Activated naive CD4-positive, alpha-beta T cell treated with anti-CD3 and anti-CD28 coated beads, Interleukin-2, amount 10 ng/mL, durations not matched to agents 7 days and 5 days (primary cell): ENCODE measurements at places on chromosomes 3 and 15.

- DNase-seq: no peak
These were observed 880 bp upstream of the ARMC8 start for GRCh38 chr3:138186221-138186620.

GRCh38 chr3:195450731-195451229 is 8.0 kb upstream of the ACAP2 start:
- DNase-seq: no peak

DNA sequence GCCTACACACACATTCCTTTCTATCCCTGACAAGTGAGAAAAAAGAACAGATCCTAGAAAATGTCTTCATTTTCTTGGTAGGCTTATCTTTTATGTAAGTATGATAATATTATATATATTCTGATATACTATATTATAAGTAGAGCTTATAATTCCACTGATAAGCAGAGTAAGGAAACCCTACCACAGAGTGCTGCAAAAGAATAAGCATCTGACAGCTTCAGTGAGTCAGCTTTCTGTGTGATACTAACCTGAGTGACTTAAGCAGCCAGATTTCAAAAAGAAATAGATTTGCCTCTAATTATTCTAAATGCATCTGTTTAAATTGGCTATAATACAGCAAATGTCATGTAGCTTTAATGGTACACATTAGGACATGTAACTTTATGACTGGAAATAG is 656.0 kb downstream of the MCTP2 start:
- DNase-seq: no peak

DNA sequence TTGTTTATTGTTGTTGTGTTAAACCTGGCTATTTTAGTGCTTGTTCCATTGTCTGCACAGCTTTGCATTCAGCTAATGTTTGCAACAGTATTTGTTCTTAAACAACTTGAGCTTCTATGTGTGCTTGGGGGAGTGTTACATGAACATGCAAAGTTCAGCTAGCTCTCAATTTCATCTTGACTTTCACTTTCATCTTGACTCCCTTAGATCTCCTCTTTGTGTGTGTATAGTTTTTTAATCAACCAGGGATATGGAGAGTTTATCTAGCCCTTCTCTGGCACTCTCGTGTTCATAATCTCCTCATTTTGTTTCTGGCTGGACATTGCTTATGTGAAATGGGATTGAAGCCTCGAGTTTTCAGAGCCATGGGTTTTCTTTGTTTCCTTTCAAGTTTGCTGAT is 212.4 kb upstream of the ZBTB20 start:
- DNase-seq: no peak

DNA sequence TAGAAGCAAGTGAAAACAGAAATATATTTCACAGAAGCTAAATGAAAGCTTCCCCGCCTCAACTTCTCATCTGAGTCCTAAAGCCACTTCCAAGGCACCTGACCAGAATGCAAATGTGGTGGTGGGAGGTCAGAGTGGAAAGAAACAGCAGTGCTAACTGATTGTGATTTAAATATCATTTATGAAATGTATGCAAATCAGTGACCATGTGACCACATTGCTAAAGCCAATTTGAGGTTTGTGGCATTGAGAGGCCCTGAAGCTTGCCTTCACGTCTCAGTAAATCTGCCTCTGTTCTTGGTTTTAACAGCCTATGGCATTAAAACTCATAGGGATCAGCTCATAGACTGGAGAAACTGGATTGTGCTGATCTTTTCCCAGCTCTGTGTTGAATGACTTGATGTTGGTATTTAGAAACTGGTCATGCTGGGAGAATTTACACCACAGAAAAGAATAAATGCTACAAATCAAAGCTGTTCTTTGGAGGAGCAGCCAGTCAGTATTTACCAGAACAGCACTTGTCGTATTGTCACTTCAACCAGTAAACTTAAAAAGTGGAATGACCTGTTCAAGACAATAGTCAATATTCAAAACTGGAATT is 481.4 kb upstream of the ALCAM start:
- no peak for DNase-seq

- DNase-seq: no peak
These were observed 104.3 kb upstream of the FRMD4B start for GRCh38 chr3:69490235-69490634.

- no peak for DNase-seq
These were observed 3.1 kb upstream of the TRA2B start for GRCh38 chr3:185940951-185941350.

DNA sequence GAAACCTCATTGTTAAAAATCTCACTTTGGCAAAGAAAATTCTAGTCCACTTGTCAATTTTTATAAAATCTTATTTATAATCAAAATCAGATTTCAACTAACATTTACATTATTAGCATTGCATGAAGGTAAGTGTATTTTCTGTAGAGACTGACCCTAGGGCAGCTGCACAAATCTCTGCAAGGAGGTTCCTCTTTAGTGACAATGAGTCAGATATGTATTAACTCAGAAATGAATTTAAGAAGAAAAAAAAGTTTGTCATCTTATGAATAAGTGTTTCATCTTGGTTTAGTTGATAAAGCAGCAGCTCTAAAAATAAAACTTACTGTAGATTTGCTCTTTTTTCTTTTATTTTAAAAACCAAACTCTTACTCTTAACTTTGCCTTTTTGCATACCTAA is 9.0 kb upstream of the GNB4 start:
- DNase-seq: no peak

DNA sequence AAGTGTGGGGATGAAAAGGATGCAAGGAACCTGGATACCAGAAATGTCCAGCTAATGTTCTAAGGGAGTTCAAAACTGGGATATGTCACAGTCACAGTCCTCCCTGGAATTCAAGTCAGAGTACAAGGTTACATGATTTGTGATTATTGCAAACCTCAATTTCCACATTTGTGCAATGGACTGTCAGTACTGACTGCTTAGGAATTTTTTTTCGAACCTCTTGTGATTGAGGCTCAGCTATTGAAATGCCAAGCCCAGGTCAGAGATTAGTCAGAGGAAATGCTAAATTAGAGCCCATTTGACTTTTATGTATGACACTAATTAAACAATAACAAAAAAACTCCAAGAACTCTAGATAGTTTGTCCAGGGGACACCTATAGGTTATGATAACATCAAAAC is 210.2 kb downstream of the THSD4 start:
- DNase-seq: no peak
